Fibroblast of villous mesenchyme (primary cell): ENCODE measurements at places on chromosomes 1 and 21. TPM values are rescaled to one million over a fixed set of nuclear protein-coding genes. Genes with fewer than 3 reads are reported as not detected.
A peak's percentile ranks its signal among the peaks of the same experiment; 100 is the strongest.

GRCh38 chr1:29711582-29712283 is 475.4 kb downstream of the PTPRU start:
- DNase-seq = peak; percentile 14

The KCNQ4 gene
- total RNA-seq = under 0.01 TPM in 2 replicates

- no peak for DNase-seq
Observed at GRCh38 chr1:47572731-47573430, 135.0 kb downstream of the FOXD2 start.

The SUCO gene
- total RNA-seq = 38.7 and 56.1 TPM in 2 replicates

The MX1 gene
- 15.1 and 16.0 TPM in 2 replicates for total RNA-seq

The TOE1 gene
- total RNA-seq = 10.3 and 10.4 TPM in 2 replicates

GRCh38 chr1:201887116-201887866 is 1.4 kb upstream of the SHISA4 start:
- DNase-seq = no peak

The LCE2C gene
- not detected in 2 replicates for total RNA-seq

The ARID4B gene
- 33.8 and 40.2 TPM in 2 replicates for total RNA-seq

The C1QB gene
- total RNA-seq = not detected in 2 replicates

- DNase-seq = no peak
Observed at GRCh38 chr1:22317231-22317919, 134.3 kb upstream of the ZBTB40 start.

The FCGR1A gene
- total RNA-seq = not detected in 2 replicates

DNA sequence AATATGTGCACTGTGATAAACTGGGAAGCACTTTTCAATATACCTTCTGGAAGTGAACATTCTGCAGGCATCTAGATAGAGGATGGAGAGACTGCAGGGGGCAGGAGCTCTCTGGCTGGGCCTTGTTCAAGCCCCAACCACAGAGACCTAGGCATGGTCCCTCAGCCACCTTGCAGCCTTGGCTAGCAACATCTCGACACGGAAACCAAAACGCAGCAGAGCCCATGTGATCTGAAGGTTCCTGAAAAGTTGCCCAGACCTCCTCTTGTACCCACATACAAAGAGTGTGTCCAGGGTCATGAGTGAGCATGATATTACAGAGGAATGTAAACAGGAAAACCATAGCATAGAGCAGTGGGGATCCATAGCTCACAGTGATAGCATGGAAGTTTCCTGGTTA is 33.1 kb upstream of the SAMD11 start:
- peak; percentile 64 for DNase-seq

DNA sequence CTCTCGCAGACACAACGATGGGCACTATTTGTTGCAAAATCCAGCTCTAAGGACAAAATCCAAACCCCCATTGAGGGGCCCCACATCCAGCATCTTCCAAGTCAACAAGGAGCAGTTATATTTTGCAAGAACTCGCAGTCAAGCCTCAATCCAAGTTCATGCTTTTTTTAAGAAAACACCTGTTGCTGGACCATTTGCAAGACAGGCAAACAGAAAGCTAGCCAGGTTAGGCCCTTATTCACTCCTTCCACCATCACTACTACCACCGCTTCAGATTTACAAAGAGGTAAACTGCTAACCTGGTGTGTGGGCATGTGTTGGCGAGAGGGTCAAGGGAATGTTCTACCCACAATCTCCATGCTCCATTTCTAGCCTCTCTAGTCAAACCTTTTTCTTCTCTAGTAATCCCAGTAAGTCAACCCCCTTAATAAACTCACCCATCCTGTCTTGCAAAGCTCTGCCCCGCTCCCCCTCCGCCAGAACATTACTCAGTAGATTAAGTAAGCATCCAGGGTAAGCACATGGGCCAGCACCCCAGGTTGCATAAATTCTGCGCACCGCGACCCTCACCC is 703 bp downstream of the ERI3 start:
- peak; percentile 24 for DNase-seq

The SYT14 gene
- 3.5 and 3.9 TPM in 2 replicates for total RNA-seq

The PLA2G4A gene
- 12.1 and 15.5 TPM in 2 replicates for total RNA-seq

GRCh38 chr21:33948096-33948950 is 32.7 kb upstream of the ATP5PO start:
- DNase-seq = peak; percentile 47

DNA sequence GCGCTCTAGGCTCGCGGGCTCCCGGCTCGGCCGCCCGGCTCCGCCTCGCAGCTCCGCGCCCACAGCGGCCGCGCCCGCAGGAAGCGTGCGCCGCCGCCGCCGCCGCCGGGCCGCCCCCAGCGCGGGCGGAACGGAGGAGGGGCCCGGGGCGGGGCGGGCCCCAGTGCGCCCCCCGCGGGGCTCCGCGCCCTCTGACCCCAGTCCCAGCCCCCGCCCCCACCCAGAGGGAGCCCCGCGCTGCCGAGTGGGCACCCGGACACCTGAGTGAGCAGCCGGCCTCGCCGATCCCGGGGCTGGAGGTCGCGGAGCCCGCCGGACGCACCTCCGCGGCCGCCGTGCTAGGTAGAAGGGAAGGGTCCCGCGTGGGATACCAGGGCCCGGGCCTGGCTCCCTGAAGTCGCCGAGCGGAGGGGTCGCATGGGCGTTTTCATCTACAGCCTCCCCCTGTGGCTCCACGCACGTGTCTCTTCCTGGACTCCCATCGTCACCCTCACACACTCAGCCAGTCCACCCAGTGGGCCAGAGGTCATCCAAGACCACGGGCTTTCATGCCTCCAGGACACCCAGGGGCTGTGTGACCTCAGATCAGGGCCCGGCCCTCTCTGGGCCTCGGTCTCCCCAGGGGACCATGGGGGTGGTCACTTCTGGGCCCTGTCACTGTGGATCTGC is at the start of gene SDC3:
Gene SDC3, minus strand, starts transcription at position 63 of the 669 bp plus-strand sequence. CDS start 172 bp downstream, outside the sequence.
- peak; percentile 36 for DNase-seq

DNA sequence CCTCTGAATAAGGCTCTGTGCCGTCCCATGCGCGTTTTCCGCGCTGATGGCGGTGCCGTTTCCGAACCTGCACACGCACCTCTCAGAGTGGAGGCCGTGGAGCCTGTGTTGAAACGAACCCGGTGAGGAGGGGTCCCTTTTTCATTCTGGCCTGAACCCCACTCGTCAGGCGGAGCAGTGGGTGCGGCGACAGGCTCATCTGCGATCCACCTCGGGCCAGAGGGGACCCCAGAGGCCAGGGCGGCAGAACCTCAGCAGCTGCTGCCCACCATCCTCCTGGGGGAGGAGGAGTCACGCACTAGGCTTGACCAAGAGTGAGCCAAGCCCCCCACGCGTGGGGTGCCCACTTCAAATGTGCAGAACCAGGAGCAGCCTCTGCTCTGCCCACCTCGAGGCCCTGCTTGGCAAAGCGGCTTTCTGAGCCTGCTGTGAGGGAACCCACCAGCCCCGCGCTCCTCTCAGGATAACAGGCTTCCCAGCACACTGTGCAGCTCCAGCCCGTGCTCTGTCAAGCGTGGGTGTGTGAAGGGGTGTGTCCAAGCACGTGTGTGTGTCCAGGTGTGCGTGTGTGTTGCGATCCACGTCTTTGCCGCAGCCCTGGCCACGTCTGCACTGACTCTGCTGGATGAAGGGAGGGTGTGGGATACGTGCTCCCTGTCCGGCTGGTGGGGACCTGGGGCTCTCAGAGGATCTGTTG is 6.8 kb downstream of the PRDM16 start:
- no peak for DNase-seq

The C8B gene
- not detected in 2 replicates for total RNA-seq

The DIRAS3 gene
- total RNA-seq = 0.43 and 2.3 TPM in 2 replicates

GRCh38 chr1:6185151-6185550 is 5.0 kb upstream of the CHD5 start:
- DNase-seq = peak; percentile 71

- no peak for DNase-seq
Observed at GRCh38 chr1:26177182-26177684, at the start of gene CNKSR1. CNKSR1 (plus strand) TSS chr1:26177491; CDS start chr1:26177548, 57 bp downstream.

DNA sequence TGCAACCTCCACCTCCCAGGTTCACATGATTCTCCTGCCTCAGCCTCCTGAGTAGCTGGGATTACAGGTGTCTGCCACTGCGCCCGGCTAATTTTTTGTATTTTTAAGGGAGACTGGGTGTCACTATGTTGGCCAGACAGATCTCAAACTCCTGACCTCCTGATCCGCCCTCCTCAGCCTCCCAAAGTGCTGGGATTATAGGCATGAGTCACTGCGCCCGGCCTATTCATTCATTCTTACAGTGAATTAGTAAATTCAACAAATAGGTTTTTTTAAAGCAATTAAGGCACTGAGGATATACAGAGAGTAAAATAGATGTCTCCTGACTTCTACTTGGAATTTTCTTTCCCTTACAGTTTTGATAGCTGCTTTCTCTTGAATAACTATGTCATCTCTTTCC is 43.5 kb downstream of the CDC42 start:
- DNase-seq = no peak

The KCNE1 gene
- under 0.01 and 0.64 TPM in 2 replicates for total RNA-seq
